ENCODE measurements at places on chromosomes 4 and X.

DNA sequence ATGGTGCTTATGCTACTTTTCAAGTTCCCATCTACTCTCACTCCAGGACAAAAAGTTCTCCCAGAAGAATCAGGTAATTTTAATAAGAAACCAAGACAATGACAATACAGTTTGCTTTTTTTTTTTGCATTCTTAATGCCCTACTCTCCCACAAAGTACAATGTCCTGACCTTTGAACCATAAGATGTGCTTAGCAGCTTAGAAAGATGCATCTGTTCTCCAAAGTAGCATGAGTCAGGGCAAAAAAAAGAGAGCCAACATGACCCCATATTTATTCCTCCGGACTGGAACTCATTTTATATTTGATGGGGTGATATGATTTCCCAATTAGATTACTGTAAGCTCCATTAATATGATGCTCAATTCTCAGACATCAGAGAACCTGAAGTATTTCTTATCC, 16.5 kb upstream of the PDCL2 start:
- no peak for DNase-seq

DNA sequence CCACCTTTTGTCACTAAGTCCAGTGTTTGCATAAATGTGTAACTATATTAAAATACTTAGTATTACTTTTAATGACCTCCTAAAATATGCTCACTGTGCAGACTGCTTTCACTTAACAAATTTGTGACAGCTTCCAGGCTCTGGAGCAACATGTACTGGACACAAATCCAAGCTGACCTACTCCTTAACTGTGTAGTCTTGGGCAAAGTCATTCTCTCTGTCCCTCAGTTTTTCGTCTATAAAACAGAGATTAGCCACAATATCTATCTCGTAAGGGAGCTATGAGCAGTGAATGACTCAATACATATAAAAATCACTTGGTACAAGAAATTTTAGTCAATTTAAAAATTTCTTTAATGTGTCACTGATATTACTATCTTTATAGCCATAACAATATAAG, 20.4 kb upstream of the RAB40A start:
- DNase-seq: no peak

- peak; percentile 40 for DNase-seq
These were observed 51.8 kb downstream of the RBPJ start for GRCh38 chr4:26372525-26373172.

GRCh38 chr4:74947798-74948197, 14.9 kb downstream of the PARM1 start:
- no peak for DNase-seq

DNA sequence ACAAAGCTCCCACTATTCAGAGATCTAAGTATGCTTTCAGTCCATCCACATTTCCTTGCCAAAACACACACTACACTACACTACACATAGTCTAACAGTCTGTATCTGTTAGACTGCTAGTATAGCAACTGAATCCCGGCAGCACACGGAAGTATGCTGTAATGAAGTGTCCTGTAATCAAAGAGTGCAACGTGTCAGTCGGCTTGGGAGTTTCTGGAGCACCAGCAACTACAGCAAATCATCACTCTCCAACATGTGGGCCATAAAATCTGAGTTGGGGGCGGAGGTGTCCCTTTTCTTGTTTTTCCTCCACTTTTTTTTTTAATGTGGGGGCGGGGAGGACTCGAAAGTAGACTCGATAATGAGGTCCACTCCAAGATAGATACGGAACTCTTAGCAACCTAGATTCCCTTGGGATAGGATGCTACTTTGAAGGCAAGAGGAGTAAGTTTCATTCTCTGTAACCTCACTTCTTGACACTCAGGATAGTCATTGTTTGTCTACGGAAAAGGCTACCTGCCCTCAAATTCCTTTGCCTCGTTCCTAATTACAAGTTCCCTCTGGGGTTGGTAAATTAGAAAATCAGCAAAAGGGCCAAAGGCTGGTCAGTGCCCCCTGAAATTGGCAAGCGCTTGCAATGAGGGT, 722 bp downstream of the SLC10A7 start:
- DNase-seq: no peak

DNA sequence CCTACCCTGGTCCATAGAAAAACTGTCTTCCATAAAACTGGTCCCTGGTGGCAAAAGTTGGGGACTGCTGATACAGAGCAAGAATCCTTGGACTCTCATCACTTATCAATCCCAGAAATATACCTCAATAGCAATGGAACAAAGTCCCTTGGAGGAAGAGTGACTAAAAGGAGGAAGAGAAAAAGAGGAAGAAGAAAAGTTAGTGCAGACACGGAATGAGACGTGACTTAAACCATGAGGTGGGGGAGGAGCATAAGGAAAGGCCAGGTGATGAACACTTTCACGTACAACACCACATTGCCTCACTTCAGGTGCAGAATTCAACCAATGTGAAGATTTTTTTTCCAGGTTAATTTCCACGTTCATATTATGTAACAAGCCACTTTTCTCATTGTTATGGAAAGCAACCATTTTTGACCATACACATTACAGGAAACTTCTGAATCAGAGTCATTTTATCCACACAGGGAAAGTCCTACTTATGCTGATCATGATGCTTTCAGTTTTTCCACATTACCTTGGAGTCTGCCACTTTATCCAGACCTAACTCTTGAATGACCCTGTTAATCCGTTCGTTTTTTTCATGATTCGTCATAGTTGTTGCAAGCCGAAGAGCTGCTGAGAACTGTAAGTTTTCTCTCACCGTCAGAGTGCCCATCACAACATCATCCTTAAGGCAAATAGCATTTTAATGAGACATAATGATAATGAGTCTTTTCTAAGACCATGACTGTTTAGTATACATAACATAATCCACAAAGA, 27.7 kb downstream of the ABCG2 start:
- no peak for DNase-seq

DNA sequence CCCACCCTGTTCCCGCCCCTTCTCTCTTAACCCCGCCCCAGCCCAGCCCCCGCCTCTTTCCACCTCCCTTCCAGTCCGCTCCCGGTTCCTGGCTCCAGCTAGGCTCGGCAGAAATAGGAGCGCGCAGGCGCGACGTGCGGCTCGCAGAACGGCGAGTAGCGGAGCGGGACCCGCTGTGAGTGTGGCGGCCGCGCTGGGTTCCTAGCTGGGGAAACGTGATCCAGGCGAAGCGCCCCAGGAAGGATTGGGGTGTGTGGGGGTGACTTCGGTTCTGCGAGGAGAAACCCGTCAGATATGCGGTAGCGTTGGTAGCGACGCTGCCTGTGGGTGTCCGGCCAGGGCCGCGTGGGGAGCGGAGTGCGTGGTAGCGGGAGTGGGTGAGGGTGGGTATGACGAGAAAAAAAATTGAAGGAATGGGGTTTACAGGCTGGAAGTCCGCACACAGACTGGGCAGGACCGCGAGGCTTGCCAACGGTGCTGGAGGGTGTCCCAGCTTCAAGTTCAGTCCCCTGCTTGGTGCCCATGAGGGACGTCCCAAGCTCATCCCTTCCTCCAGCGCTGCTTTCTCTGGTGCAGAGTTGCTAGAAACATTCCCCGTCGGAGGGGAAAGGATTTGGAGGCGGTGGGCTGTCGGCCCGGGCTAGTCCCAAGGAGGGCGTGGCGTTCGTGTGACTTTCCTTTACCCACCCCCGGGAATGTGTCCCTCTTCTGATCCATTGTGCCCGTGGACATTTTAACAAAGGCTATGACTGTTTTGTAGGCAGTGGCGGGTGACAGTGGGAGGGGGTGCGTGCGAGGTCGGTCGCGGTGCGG, at the start of gene PRRG1:
Gene PRRG1, plus strand, starts transcription at position 144 of the 813 bp plus-strand sequence. CDS start 56,886 bp downstream, outside the sequence.
- peak; percentile 80 for DNase-seq

GRCh38 chr4:80202190-80202711, 4.9 kb downstream of the PRDM8 start:
- DNase-seq: peak; percentile 27

GRCh38 chr4:168879188-168879587, 130.9 kb downstream of the CBR4 start:
- DNase-seq: no peak

DNA sequence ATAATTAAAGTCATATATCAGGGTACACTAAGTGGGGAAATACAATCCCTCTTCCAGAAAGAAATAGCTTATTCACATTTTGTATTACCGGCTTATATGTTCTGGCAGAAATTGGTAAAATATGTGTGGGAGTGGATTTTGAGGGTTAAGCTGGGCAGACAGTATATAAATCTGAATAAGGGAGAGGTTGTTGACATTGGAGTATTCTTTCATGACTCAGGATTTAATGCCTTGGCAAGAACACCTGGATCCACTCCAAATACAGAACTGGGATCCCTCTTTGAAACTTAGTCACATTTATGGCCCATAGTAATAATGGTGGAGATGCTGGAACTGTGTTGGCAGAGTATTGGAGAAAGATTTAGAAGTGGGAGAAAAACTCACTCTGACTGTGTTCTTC, 54.3 kb upstream of the TET2 start:
- no peak for DNase-seq

DNA sequence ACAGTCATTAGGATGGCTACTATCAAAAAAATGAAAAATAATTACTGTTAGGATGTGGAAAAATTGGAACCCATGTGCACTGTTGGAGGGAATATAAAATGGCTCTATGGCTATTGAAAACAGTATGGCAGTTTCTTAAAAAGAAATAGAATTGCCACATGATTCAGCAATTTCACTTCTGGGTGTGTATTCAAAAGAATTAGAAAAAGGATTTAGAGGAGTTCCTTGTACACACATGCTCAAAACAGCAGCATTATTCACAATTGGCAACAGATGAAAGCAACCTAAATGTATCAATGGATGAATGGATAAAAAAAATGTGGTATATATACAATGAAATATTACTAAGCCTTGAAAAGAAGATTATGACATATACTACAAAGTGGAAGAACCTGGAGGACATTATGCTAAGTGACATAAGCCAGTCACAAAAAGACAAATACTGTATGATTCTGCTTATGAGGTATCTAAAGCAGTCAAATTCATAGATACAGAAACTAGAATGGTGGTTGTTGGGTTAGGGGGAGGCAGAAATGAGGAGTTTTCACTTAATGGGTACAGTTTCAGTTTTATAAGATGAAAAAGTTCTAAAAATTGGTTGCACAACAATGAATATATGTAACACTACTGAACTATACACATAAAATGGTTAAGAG, 123.2 kb downstream of the ELOVL6 start:
- DNase-seq: no peak

DNA sequence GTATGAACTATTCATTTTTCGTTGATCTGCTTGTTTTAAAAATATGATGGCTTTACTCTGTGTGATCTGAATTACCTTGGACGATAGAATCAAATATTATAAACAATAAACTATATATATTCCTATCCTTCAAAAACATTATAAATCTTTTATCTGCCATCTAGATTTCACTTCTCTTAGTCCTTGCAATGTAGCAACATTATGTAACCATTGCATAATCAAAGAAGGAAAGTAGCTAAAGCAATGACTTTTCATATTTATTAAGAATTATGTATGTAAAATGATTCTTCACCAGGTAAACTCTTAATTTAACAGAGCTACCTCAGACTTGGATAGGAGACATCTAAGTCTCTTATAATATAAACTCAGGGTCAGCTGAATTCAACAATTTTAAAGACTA, 210.5 kb downstream of the ADAMTS3 start:
- no peak for DNase-seq

DNA sequence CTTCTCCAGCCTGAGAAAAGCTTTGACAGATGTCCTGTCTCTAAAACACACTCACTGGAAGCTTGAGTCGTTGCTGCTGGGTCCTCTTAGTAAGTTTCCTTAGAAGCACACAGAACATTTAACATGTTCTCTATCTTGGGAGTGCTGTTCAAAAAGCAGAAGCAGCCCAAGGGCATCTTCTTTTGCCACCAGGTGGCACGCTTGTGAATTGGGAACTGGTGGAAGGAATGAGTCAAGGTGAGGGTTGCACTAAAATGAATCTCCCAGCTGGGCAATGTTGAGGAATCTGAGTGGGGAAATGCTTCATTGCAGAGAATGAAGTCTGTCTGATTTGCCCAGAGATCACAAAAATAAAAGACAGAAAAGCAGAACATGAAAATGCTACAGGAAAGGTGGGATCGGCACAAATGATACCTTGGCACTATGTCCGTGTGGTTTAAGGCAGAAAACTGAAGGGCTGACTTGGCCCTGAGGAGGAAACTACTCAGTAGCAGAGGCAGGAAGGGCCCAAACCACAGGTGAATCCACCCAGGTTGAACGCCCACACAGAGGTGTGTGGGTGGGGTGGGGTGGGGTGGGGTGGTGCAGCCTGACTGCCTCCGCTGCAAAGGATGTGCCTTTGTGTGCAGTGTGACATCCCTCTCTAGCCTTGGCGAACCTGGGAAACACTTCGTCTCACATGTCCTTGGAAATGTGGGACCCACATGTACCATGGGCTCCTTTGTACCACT, 26.0 kb downstream of the KIT start:
- DNase-seq: no peak

DNA sequence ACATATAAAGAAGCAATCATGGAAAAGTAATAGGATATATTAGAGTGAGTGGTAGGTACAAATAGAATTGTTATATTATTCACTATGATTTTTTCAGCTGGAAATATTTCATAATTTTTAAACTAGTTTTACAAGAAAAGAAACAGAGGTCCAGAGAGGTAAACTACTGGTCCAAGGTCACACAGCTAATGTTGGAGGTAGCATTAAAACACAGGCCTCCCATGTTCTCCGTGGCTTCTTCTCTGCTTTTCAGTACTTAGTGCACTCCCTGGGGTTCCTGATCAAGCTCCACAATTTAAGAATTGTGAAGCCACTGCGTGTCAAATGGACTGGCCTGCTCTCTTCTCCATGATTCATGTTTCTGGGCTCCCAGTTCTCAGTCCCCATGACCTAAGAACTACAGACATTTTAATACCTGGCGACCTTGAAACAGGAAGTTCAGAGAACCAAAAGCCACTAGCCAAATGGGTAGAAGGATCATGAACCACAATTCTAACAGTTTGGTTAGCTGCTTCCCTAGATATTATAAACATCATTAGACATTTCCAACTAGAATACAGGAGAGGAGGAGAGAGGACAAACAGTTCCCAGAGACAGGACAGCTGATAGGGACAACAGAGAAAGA, 172.0 kb upstream of the KLF3 start:
- DNase-seq: no peak

DNA sequence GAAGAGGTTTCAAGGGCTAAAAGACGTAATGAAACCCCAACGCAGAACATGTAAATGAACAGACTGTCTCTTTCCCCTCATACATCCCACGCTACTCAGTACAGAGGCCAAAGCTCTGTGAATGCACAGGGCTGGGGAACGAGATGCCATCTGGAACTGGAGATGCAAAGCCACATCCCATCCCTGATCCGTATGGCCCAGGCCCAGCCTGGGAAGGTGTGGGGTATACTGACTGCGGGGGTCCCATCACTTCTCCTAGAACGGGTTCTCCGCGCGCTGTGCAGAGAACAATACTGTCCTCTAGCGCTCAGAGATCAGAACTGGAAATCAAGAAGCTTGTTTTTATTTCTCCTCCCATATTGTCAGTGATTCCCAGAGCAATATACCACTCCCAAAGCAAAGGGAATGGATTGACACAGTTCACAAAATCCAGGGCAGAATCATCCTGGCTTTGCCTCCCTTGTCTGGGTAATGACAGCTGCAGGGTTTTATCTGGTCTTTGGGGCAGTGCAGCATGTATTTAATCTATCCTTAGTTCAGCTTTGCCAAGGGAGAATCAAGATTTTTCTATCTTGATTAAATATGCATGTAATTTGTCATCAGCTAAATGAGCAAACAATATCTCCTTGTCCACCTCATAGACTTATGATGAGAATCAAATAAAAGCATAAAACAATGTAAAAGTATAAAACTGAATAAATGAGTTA, 47.3 kb upstream of the TLR3 start:
- peak; percentile 57 for DNase-seq

- DNase-seq: no peak
These were observed 62.7 kb downstream of the SLC9A6 start for GRCh38 chrX:136047969-136048368.

Data from midbrain (tissue), 1 donor.